Activated naive CD8-positive, alpha-beta T cell treated with anti-CD3 and anti-CD28 coated beads, Interleukin-2, amount 50 U/mL, for 16 hours (primary cell): ENCODE measurements at places on chromosomes 5 and 9.

DNA sequence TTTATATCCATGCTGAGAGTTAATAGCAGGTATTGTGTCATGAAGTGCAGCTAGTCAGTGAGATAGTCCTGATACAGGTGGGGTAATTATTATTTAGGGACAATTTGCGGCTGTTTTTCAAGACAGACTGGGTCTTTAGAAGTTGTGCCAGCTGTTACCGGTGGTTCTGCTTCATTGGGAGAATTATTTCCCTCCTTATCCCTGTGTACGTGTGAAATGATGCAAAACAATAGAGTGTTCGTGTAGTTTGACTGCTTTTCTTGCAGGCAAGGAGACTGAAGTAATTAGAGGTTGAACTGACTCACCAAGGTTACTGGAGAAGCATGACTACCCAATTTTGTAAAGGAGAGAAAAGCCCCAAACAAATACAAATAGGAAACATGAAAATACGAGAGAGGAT, 101.7 kb downstream of the ARRDC3 start:
- no peak for DNase-seq

DNA sequence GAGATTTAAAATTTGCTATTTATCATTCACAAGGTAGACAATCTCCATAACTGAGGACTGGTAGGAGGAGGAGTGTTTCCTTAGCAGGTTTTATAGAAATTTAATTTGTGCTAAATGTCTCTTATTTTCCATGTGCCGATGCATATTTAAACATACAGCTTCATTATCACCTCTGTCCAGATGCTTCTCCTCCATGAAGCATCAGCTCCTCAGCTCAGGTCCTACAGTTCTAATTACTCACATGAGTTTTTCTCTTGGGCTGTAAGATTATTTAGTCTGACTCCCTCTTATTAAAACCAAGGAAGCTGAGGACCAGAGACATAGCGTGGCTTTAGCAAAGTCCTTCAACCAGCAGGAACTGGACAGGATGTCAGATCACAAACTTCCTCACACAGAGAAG, 300.2 kb upstream of the PANK3 start:
- DNase-seq = no peak

DNA sequence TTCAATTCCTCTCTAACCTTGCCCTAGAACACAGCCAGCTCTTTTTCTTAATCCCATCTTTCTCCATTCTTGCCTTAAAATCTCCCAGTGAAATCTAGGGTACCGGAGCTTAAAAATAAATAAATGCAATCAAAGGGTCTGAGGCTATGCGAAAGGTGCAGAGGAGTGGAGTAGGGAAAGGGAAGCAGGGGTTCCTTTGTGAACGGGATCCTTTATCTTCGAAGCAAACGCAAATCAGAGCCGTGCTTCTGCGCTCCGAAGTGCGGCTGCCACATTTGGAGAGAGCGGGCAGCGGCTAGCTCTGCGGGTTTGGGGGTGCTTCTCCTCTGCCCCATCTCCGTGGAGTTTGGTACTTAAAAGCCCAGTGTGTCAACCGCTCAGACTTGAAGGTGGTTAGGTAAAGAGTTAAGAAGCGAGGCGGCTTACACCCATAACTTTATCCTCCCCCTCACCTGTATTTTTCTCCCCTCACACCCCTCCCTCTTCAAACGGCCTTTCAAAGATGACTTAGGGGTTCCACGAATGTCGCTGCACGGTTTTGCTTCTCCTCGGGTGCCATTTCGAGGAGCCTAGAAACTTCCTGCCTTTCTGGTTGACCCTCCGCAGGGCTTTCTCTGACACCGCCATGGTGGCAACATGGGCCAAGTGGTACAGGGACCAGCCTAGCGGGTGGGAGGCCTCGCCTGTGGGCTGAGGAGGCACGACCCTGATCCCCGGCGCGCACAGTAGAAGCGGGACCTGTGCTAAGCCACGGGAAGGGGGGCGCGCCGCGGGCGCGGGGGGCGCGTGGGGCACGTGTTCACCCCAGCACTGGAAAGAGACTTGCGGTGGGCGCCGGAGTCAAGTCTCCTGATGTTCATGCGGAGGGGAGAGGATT, 31.7 kb upstream of the NFIB start:
- DNase-seq = no peak

DNA sequence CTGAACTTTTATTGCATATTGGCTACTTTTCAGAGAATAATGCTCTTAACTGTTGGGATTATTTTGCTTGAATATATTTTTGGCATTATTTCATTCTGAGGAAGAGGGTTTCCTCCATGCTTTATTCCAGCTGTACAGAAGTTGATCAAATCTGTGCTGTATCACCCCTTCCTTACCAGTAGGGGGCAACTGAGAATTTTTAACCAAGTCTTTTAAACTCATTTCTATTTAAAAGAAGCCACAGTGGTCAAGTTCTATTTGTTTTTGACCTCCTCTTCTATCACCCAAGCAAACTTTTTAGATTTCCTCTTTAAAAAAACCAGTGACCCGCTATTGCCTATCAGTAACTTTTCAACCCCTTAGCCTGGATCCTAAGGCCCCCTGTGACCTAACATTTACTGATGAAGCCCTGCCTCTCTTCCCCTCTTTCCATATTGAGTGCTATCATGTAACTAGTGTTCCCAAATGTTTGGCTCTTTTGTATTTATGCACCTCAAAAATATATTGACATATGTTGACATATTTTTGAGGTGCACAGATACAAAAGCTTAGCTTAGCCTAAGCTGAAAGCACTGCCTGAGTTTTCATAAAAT, 80.6 kb downstream of the FBXO4 start:
- no peak for DNase-seq

GRCh38 chr5:169694091-169694625, 57.1 kb downstream of the DOCK2 start:
- no peak for DNase-seq

DNA sequence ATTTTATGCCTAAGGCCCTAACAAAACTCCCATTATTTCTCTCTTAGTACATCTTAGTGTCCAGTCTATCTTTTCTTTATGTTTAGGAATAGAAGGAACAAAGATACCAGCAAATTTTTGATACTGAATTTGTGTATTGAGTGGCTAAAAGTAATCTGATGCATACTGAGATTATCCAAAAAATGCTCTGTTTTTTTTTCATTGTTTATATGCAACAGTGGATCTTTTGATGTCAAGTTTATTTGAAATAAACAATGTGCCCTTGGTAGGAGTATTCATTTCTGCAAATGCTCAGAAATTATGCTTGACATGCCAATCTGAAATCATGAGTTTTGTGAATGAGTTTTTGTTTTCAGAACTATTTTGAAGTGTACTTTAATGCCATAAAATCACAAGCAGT, 58.7 kb downstream of the CCDC192 start:
- DNase-seq = no peak

DNA sequence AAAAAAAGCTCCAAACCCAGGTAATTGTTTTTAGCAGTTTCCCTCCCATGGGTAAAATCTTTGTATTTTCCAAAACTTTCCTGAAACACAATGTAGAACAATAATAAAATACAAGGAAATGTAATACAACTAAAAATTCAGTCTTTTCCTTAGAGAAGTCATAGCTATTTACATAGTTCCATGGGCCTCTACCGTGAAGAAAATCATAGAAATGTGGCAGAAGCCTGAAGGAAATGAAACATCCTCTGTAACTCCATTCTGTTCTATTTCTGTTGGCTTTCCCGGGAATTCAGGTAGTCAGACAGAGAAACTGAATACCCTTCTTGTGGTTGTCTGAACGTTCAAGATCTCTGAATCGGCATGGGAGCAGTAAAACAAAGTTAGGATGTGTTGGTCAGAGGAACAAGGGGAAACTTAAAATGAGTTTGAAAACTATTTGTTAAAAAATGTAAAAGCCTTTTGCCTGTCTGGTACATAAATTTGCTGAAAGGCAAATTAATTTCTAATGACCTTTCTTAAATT, 202.4 kb upstream of the ZNF608 start:
- DNase-seq = no peak

- DNase-seq = no peak
Measured at GRCh38 chr5:173866243-173866857, 21.8 kb upstream of the CPEB4 start.

DNA sequence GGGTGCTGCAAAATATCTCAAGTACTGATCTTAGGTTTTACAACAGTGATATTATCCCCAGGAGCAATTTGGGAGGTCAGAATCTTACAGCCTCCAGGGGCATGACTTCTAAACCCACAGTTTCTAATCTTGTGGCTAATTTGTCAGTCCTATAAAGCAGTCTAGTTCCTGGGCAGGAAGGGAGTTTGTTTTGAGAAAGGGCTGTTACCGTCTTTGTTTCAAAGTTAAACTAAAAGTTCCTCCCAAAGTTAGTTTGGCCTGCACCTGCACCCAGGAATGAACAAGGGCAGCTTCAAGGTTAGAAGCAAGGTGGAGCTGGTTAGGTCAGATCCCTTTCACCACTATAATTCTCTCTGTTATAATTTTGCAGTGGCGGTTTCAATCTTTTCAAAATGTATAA, 81.7 kb downstream of the SFXN1 start:
- no peak for DNase-seq

- no peak for DNase-seq
Measured at GRCh38 chr5:172898218-172898842, 60.9 kb upstream of the RPL26L1 start.

DNA sequence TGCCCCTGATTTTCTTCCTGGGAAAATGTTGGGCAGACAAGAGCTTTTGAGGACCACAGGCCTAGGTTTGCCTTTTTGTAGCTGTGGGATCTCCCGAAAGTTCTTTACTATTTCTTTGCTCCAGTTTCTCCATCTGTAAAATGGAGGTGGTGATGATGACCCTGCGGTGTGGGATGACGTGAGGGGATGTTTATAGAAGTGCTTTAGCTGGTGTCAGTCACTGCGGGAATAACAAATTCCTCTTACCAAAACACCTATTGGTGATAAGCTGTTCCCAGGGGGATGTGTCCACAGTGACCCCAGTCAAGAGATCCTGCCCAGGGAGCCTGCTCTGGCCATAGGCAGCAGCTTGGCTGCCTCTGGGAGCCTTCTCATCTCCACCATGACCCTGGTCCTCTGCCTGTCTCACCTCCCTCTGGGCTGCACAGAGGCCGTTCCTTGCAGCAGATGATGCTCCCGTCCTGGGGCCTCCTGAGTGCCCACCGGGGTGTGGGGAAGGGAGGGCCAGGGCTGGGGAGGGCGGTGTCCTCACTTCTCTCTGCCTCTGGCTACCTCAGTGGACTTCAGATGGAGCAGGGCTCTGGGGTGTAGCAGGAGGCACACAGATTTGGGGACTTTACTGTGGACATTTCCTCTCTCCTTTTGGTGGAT, 77.2 kb downstream of the COL15A1 start:
- no peak for DNase-seq

DNA sequence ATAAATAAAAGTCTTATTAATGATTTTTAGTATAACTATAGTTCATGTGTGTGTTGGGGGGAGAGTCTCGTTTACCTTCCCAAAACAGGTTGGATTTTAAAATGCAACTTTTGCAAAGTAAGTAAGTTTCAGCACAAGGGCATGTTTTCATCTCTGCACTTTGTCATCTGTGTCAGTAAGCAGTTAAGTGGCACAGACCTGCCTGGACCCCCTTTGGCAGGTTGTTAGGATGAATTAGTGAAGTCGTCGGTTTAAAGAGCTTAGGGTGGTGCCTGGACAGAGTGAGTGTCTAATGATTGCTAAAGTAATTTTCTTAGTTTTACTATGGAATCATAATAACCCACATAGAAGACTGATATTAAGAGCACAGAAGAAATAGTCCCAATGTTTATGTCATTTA, 74.9 kb downstream of the TRIO start:
- no peak for DNase-seq

DNA sequence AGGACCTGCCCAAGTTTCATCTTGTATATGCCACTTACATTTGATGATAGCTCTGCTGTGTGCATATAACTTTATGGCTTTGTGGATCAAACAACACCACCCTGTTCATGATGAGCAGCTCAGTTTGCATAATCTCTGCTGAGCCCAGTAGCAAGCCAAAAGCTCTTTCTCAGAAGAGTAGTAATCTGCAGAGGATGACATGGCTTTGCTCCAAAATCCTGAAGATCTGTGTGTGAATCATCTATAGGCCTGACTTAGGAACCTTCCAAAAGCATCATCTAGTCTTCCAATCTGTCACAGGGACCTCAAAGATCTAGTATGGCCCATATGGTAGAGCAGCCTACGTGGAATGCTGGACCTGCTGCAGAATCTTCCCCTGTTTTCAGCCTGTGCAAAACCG, 394.6 kb downstream of the PSAT1 start:
- no peak for DNase-seq

DNA sequence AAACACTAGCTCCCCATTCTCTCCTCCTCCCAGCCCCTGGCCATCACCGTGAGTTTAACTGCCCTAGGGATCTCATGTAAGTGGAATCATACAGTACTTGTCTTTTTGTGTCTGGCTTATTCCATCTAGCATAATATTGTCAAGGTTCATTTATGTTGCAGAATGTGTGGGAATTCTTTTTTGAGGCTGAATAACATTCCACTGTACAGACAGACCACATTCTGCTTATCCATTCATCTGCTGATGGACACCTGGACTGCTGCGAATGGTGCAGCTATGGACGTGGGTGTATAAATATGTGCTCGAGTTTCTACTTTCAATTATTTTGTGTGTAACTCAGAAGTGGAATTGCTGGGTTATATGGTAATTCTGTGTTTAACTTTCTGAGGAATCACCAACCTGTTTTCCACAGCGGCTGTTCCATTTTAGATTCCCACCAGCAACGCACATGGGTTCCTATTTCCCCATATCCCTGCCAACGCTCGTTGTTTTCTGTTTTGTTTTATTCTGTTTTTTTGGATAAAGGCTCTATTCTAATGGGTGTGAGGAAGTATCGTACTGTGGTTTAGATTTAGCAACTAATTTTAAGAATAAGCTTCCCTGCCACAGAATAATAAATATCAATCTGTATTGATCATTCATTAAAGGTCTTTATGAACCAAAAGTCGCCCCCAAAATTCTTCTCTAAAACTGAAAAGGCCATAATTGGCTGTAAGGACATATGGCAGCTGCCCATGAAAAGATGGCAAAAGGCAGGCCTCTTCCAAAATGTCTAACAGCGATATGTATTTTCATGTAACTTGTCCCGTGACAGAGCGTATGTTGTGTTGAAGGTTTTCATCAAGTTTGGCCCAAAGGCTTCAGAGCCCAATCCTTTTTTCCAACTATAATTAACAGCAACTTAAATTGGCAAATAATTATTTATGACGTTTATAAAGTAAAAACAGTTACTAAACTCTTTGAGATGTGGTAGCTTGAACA, 70.3 kb downstream of the DAP start:
- no peak for DNase-seq

DNA sequence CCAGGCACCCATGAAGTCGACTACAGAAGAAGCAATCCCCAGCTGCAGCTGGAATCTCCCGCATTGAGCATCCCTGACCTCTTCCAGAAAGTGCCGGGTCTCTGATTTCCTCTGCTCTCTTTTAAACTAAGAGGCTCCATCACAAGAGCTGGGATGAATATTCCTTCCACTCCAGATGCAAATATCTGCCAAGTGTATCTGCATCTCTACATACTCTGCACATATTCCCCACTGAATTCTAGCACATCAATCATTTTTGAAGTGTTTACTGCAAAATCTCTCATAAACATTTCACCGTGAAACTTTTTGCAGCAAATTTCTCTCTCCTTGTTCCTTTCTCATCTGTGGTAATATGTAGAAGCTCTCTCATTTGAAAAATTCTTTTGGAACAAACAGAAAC, 161.5 kb downstream of the GABRB2 start:
- DNase-seq = no peak
